ENCODE measurements at places on chromosomes 4 and X. TPM values are rescaled to one million over a fixed set of nuclear protein-coding genes. Genes with fewer than 3 reads are reported as not detected.

The CENPI gene
- 6.6 TPM for total RNA-seq

The PHEX gene
- 4.9 TPM for total RNA-seq

The SOX3 gene
- total RNA-seq = 0.04 TPM

The CFAP99 gene
- total RNA-seq = not detected

The DEFB131A gene
- not detected for total RNA-seq

The EDA gene
- 12.3 TPM for total RNA-seq

The CHM gene
- 14.6 TPM for total RNA-seq

DNA sequence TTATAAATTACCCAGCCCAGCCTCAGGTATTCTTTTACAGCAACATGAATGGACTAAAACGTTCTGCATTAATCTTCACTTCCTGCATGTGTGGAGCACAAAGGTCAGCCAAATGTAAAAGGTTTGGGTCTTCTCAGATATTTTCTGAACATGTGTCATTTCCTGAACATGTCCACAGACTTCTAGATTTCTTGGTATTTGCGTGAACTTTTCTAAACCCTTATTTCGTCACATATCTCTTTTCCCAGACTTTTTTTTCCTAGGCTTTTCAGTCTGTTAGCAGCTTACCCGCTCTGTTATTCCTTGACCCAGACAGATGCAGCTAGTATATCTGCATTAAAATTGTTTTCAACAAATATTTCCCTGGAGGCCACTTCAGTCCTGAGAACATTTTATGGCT is 57.3 kb upstream of the USP51 start:
- no peaks in the 10 kb centered on the region for H3K36me3 ChIP-seq
- H3K27me3 ChIP-seq = peaks cover 4% of the 10 kb centered on the region
- DNase-seq = peak; percentile 30
- H3K27ac ChIP-seq = no peak overlapping the region

- peaks cover 56% of the 10 kb centered on the region for H3K36me3 ChIP-seq
- H3K4me1 ChIP-seq = peaks cover 9% of the 10 kb centered on the region
- H3K4me3 ChIP-seq = no peak overlapping the region
- no peaks in the 10 kb centered on the region for H3K27me3 ChIP-seq
Measured at GRCh38 chr4:3177905-3178304, 71.1 kb upstream of the MSANTD1 start.

GRCh38 chr4:139988863-139989765 is 164.9 kb downstream of the MAML3 start:
- DNase-seq = peak; percentile 16
- H3K27ac ChIP-seq = no peak overlapping the region
- peaks cover 15% of the 10 kb centered on the region for H3K4me1 ChIP-seq
- H3K36me3 ChIP-seq = no peaks in the 10 kb centered on the region

DNA sequence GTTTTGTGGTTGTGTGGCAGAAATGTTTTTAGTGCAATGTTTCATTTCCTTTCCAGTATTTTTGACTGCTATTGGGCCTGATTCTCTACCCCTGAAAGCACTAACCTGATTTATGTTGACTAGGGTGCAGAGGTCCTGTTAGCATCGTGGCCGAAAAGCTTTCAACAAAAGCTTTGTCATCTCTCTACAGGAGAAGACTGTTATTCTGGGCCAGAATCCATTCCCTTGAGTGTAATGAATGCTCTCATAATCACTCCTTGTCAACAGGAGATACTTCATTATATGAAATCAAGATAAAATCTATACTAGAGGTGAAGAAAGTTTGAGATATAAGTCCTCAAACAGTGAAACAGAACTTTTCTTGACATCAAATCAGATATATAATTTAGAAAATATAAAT is 195.5 kb downstream of the ZNF330 start:
- DNase-seq = no peak
- no peak overlapping the region for H3K27ac ChIP-seq
- H3K4me3 ChIP-seq = no peak overlapping the region
- H3K36me3 ChIP-seq = no peaks in the 10 kb centered on the region

DNA sequence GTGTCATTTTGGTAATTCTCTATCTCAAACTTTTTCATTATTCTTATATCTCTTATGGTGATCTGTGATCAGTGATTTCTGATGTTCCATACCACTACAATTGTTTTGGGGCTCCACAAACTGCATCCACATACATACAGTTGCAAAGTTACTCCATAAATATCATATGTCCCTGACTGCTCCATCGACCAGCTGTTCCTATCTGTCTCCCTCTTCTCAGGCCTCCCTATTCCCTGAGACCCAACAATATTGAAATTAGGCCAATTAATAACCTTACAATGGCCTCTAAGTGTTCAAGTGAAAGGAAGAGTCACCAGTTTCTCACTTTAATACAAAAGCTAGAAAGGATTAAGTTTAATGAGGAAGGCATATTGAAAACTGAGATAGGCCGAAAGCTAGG is 108.7 kb downstream of the ANAPC10 start:
- DNase-seq = peak; percentile 45
- H3K27me3 ChIP-seq = no peaks in the 10 kb centered on the region
- no peaks in the 10 kb centered on the region for H3K4me1 ChIP-seq
- peak overlapping the region; percentile 31 for H3K27ac ChIP-seq

DNA sequence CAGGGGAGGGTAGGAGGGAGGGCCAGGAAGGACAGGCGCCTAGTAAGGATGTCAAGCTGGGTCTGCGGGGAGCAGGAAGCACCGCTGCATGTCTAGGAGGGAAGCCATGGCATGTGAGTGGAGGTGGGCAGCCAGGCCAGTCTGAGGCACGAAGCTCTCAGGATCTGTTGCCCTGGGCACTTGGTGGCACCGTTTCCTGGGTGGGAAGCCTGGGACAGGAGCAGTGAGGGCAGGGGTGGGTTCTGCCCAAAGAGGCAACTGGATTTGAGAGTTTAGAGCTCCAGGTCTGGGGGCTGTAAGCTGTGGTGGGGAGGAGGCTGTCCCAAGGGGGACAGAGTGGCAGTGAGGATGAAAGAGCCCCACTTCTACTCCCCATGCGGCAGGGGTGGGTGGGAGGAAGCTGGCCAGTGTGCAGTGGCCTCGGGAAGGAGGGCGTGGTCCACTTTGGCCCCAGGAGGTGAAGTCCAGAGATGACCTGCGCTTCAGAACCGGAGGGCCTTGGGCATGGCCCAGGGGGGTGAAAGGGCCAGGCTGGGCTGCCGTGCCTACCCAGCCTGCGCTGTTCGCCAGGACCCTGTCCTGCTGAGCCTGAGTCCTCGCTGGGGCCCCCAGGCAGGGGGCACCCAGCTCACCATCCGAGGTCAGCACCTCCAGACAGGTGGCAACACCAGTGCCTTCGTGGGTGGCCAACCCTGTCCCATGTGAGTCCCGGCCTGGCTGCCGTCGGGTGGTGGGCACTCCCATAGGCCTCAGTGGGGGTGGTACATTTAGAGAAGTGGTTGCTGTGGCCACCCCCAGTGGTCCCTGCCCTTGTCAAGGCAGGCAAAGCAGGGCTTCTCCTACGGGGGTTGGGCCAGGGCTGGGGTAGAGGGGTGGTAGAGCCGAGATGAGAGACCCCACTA is 8.3 kb upstream of the SRPK3 start:
- peaks cover 3% of the 10 kb centered on the region for H3K27me3 ChIP-seq
- H3K27ac ChIP-seq = no peak overlapping the region
- no peaks in the 10 kb centered on the region for H3K36me3 ChIP-seq
- H3K4me1 ChIP-seq = no peaks in the 10 kb centered on the region
- no peak for DNase-seq

- H3K27me3 ChIP-seq = peaks cover 15% of the 10 kb centered on the region
- H3K4me3 ChIP-seq = no peak overlapping the region
- no peak overlapping the region for H3K27ac ChIP-seq
- no peaks in the 10 kb centered on the region for H3K36me3 ChIP-seq
Measured at GRCh38 chrX:42678133-42678532, 99.8 kb downstream of the PPP1R2C start.

DNA sequence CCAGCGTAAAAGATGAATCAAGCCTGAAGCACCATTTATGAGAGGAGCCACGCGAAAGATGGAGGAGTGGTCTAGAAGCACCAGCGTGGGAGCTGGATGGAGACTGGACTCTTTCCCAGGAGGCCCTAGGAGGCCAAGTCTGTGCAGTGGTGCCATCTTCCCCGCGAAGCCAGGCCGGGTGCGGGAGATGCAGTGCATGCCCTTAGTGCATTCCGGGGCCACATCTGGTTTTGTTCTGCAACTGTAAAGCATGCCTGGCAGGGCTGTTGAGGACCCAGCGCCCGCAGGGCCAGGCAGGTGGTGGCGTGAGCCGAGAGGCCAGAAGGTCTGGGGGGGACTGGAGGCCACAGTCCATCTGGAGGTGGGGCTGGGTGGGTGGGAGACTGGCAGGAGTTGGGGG is 78.6 kb upstream of the ADRA2C start:
- H3K4me3 ChIP-seq = no peak overlapping the region
- DNase-seq = no peak
- no peak overlapping the region for H3K27ac ChIP-seq
- H3K27me3 ChIP-seq = peaks cover 10% of the 10 kb centered on the region

- H3K27me3 ChIP-seq = no peaks in the 10 kb centered on the region
- peaks cover 24% of the 10 kb centered on the region for H3K4me1 ChIP-seq
- no peaks in the 10 kb centered on the region for H3K36me3 ChIP-seq
- peak; percentile 43 for DNase-seq
Measured at GRCh38 chr4:53558065-53558801, 33.1 kb downstream of the LNX1 start.

GRCh38 chr4:26682436-26682835 is 98.6 kb downstream of the TBC1D19 start:
- peaks cover 6% of the 10 kb centered on the region for H3K36me3 ChIP-seq
- H3K4me3 ChIP-seq = no peak overlapping the region
- no peaks in the 10 kb centered on the region for H3K27me3 ChIP-seq
- DNase-seq = no peak
- peaks cover 2% of the 10 kb centered on the region for H3K4me1 ChIP-seq
- H3K27ac ChIP-seq = no peak overlapping the region

DNA sequence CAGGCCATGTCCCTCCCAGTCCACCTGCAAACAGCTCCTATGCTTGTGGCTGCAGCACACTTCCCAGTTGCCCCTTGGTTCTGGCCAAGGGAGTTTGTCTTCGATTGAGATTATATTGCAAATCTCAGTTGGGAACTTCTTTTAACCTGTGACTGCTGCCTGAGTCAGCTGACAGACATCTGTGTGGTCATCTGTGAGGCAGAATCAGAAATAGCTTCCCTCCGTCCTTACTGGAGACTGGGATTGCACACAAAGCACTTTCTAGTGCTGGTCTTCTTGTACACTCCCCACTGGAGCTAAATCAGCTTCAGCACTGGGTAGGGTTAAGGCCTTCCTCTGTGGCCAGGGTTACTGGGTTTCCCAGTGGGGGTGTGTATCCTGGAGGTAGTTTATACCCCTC is 34.3 kb downstream of the ZNF330 start:
- no peak overlapping the region for H3K27ac ChIP-seq
- no peaks in the 10 kb centered on the region for H3K36me3 ChIP-seq
- no peak overlapping the region for H3K4me3 ChIP-seq
- H3K4me1 ChIP-seq = peaks cover 3% of the 10 kb centered on the region
- no peaks in the 10 kb centered on the region for H3K27me3 ChIP-seq

- H3K36me3 ChIP-seq = no peaks in the 10 kb centered on the region
- H3K27me3 ChIP-seq = no peaks in the 10 kb centered on the region
- no peak for DNase-seq
- no peaks in the 10 kb centered on the region for H3K4me1 ChIP-seq
- H3K4me3 ChIP-seq = no peak overlapping the region
- H3K27ac ChIP-seq = no peak overlapping the region
Measured at GRCh38 chr4:177232473-177232872, 77.2 kb upstream of the NEIL3 start.

- peak overlapping the region; percentile 72 for H3K27ac ChIP-seq
- H3K4me3 ChIP-seq = no peak overlapping the region
- peak; percentile 98 for DNase-seq
- peaks cover 24% of the 10 kb centered on the region for H3K4me1 ChIP-seq
- no peaks in the 10 kb centered on the region for H3K27me3 ChIP-seq
Measured at GRCh38 chr4:38531141-38531727, 132.8 kb upstream of the KLF3 start.

- no peaks in the 10 kb centered on the region for H3K4me1 ChIP-seq
- peak; percentile 13 for DNase-seq
- H3K4me3 ChIP-seq = no peak overlapping the region
- H3K27me3 ChIP-seq = peaks cover 20% of the 10 kb centered on the region
Measured at GRCh38 chrX:110743679-110744340, 51.8 kb downstream of the CHRDL1 start.

DNA sequence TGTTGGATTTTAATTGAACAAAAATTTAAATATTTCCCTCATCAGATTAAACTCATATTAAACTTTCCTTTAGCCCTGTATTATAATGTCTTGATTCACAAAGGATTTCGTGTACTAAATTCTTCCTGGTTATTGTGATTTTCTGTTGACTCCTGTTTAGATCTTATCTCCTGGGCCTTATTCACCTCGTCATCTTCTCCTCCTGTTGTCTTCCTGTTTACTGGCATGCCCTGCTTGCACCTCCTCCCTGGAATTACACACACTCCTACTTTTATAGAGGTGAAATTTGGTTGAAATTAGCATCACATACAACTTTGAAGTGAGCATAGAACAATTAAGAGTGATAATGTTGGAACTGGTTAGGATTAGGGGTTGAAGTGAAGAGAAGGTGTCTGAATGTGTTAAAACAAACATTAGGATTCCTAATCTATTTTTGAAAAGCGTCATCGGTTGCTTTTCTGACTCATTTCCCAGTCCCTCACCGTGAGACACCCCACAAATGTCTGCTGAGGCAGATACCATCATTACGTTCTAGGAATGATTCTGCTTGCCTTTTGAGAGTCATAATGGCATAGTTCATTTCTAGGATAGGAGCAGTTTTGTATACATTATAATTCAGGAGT is 32.5 kb downstream of the TLL1 start:
- no peaks in the 10 kb centered on the region for H3K4me1 ChIP-seq
- H3K27me3 ChIP-seq = no peaks in the 10 kb centered on the region
- no peak for DNase-seq
- H3K27ac ChIP-seq = no peak overlapping the region

- H3K27ac ChIP-seq = no peak overlapping the region
- no peaks in the 10 kb centered on the region for H3K27me3 ChIP-seq
- H3K36me3 ChIP-seq = no peaks in the 10 kb centered on the region
- DNase-seq = no peak
- H3K4me1 ChIP-seq = no peaks in the 10 kb centered on the region
Measured at GRCh38 chr4:44145868-44146267, 302.7 kb downstream of the KCTD8 start.

DNA sequence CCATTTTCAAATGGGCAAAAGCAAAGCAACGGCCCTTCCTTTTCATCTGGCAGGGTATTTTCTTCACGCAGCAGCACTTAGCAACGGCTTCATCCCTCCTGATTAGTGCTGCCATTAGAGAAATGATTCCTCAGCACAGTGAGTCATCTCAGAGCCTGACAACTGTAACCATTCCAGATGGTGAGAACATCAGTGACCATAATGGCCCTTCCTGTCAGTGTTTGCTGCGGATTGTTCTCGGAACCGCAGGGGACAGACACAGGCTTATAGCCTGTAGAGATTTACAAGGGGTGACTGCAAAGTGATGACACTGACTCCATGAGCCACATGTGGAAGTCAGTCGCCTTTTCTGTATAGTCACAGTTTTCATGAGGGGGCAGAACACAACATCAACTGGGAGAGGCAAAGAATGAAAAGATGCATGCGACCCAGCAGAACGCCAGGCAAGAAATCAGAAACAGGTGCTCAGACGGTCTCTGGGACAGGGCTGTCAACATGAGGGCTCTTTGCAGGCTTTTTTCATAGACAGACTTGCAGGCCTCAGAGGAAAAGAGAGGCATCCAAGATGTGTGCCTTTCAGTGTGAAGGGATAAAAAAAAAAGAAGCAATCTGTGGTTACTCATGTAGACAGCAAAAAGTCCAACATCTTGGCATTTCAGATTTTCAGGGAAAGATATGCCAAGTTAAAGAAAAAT is 69.9 kb upstream of the FBXW7 start:
- no peaks in the 10 kb centered on the region for H3K27me3 ChIP-seq
- peak overlapping the region; percentile 25 for H3K27ac ChIP-seq
- peak; percentile 80 for DNase-seq
- H3K36me3 ChIP-seq = no peaks in the 10 kb centered on the region

GRCh38 chrX:15856636-15857035 is 2.0 kb upstream of the AP1S2 start:
- H3K27me3 ChIP-seq = peaks cover 23% of the 10 kb centered on the region
- no peaks in the 10 kb centered on the region for H3K36me3 ChIP-seq
- H3K4me3 ChIP-seq = no peak overlapping the region

All from muscle of leg (tissue), 16 donors.